Karpas-422 (cell line): ENCODE measurements at places on chromosomes 6 and 20.

DNA sequence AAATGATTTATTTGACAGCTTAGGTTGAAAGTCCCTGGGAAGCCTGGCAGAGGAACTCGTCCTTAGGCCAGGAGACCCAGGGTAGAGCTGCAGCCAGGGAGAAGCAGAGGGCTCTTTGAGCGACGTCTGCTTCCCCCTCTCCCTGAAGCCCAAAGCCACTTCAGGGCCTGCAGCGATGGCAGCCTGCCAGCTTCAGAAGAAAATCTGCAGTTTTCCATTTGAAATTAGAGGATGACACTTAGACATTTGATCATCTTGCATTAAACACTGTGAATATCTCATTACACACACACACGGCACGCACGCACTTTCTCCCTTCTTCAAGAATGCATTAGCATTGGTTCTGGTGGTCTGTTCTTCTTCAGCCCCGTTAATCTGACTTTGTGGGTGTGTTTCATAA lies 96.5 kb downstream of the PLEKHG1 start:
- no peak for DNase-seq
- peaks cover 91% of the 10 kb centered on the region for H3K4me1 ChIP-seq
- H3K27me3 ChIP-seq: no peaks in the 10 kb centered on the region

- no peak for DNase-seq
- H3K4me3 ChIP-seq: no peak overlapping the region
- H3K4me1 ChIP-seq: no peaks in the 10 kb centered on the region
- H3K36me3 ChIP-seq: no peaks in the 10 kb centered on the region
- H3K27me3 ChIP-seq: no peaks in the 10 kb centered on the region
- H3K27ac ChIP-seq: no peak overlapping the region
These were observed 42.2 kb upstream of the AKAP12 start for GRCh38 chr6:151197556-151197955.

DNA sequence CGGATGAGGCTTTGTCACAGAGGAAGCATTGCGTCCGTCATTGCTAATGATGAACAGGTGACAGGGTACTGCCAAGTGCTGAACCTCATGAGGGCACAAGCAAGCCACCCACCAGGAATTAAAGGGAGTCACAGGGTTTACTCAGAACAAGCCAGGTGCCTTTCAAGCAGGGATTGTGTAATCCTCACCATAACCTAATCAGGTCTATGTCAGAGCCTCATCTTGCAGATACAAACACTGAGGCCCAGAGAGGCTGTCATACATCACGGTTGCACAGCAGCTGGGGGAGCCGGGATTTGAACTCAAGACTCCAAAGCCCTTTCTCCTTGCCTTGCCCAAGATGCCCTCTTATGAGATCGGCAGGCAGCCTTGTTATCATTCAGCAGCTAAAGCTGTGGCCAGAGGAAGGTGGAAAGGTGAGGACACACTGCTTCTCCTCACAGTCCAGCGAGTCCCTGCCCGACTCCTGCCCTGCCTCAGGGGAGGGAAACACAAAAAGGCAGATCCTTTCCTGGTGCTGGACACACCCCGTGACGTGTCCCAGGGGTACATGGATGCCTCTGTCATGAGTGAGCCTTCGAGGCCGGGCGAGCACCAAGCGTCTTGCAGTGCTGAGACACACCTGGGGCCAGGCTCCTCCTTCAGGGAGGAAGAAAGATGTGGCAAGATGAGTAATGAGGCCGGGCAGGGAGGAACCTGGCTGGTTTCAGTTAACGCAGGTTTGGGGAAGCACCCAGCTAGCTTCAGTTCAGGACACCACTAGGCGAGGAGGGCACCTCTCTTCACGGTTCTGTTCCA lies 214.9 kb downstream of the LY86 start:
- H3K4me1 ChIP-seq: peaks cover 9% of the 10 kb centered on the region
- H3K27me3 ChIP-seq: no peaks in the 10 kb centered on the region
- no peaks in the 10 kb centered on the region for H3K36me3 ChIP-seq
- no peak overlapping the region for H3K27ac ChIP-seq
- no peak overlapping the region for H3K4me3 ChIP-seq
- DNase-seq: peak; percentile 60

DNA sequence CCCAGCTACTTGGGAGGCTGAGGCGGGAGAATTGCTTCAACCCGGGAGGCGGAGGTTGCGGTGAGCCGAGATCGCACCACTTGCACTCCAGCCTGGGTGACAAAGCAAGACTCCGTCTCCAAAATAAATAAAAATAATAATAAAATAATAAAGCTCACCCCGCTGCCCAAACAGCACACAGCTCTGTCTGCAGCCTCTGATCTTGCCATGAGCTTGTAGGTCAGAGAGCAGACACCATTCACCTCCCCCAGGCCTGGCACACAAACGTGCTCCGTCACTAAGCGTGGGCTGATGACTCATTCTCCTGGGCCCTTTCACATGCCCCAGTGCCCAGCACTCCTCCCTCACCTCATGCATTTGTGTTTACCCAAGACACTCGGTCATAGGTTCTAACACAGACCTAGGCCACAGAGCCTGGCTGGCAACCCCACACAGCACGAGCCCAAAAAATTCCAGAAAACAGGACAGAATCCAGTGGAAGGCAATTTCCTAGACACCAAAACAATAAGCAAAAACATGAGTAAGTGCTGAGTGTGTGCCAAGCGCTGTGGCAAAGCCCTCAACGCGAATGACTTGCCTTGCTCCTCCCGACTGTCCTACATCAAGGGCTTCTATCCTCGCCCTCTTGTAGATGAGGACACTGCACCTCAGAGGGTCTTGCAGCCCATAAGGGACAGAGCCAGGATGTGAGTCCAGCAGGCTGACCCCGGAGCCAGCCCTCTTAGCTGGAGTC lies 18.0 kb downstream of the ATP9A start:
- DNase-seq: no peak
- H3K27me3 ChIP-seq: no peaks in the 10 kb centered on the region
- H3K36me3 ChIP-seq: no peaks in the 10 kb centered on the region
- no peak overlapping the region for H3K27ac ChIP-seq
- H3K4me1 ChIP-seq: no peaks in the 10 kb centered on the region
- no peak overlapping the region for H3K4me3 ChIP-seq

GRCh38 chr20:52056203-52057062 lies 135.1 kb downstream of the ZFP64 start:
- no peak overlapping the region for H3K27ac ChIP-seq
- H3K4me3 ChIP-seq: no peak overlapping the region
- no peaks in the 10 kb centered on the region for H3K36me3 ChIP-seq
- no peaks in the 10 kb centered on the region for H3K4me1 ChIP-seq
- no peaks in the 10 kb centered on the region for H3K27me3 ChIP-seq

DNA sequence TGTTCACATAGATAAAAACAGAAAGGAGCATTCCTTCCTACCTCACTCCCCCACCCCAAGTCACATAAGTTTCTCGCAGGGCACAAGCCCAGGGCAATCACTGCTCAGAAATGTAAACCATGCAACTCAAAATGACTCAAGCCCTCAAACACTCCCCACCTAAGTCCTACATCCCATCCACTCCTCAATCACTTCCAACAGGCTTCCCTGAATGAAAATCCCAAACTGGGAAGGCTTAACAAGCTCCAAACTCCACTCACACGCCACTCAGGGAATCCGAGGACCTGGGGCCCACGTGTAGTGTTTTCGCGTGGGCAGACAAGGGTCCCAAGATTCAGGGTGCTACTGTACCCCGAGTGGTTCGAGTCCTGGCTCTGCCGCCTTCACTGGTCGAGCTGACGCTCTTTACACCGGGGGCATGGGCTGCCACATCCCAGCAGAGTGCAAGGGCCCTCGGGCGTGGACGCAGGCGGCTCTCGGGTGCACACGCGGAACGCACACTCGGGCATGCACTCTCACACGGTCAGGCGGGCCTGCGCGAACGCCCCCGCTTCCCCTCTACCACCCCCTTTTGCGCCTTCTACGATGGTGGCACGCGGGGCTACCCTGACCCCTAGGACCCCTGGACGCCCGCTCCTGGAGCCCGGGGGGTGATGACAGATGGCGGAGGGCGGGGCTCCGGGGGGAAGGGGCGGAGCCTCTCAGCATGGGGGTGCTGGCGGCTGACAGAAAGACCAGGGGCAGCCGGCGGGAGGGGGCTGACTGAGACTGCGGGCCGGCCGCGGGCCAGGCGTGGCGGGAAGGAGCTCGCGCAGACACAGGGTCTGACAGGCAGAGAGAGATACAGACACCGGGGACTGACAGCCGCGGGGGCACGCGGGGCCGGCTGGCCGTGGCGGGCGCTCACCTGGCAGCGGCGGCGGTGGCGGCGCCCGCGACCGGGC lies 657 bp downstream of the ZHX3 start:
- H3K4me3 ChIP-seq: peak overlapping the region; percentile 78
- peaks cover 17% of the 10 kb centered on the region for H3K4me1 ChIP-seq
- DNase-seq: peak; percentile 84
- H3K36me3 ChIP-seq: no peaks in the 10 kb centered on the region
- H3K27ac ChIP-seq: no peak overlapping the region
- no peaks in the 10 kb centered on the region; the same call in 1 of the 2 replicates for H3K27me3 ChIP-seq

GRCh38 chr6:168619560-168620314 lies 178.8 kb downstream of the SMOC2 start:
- H3K4me3 ChIP-seq: no peak overlapping the region
- no peak for DNase-seq
- H3K4me1 ChIP-seq: no peaks in the 10 kb centered on the region
- no peaks in the 10 kb centered on the region for H3K27me3 ChIP-seq
- no peaks in the 10 kb centered on the region for H3K36me3 ChIP-seq

GRCh38 chr6:100806296-100806695 lies 74.8 kb downstream of the ASCC3 start:
- no peak overlapping the region for H3K27ac ChIP-seq
- H3K4me1 ChIP-seq: peaks cover 18% of the 10 kb centered on the region
- H3K36me3 ChIP-seq: peaks cover 13% of the 10 kb centered on the region; the same call in 1 of the 2 replicates

- no peaks in the 10 kb centered on the region for H3K27me3 ChIP-seq
- no peak for DNase-seq
- peaks cover 18% of the 10 kb centered on the region for H3K4me1 ChIP-seq
- H3K4me3 ChIP-seq: no peak overlapping the region
These were observed 1.7 kb upstream of the TMEM170B start for GRCh38 chr6:11535801-11536230.

DNA sequence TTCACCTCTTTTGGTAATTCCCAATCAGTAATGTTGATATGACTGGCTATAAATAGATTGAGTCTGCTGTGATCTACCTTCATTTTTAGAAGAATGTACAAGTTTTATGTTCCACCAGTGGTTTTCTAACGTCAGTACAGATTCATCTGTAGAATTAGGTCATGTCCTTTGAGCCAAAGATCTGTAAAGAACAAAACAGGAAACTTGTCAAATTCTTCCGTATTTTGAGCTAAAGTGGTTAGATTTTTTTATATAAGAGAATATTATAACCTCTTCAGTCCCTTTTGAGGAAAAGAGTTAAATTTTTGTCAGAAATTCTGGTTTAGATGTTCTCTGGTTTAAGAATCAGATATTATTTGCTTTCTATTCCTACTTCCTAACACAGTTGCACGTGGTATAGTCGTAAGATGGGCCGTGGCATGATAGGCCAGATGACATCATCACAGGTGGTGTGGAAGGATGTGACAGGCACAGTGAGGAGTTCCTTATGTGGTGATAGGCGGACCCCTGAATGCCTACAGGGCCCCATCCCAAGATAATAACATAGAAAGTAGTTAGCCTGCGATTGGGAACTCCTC lies 62.3 kb downstream of the SNX9 start:
- no peak for DNase-seq
- H3K4me3 ChIP-seq: no peak overlapping the region
- no peak overlapping the region for H3K27ac ChIP-seq
- no peaks in the 10 kb centered on the region for H3K36me3 ChIP-seq
- H3K27me3 ChIP-seq: no peaks in the 10 kb centered on the region
- H3K4me1 ChIP-seq: no peaks in the 10 kb centered on the region
